ENCODE measurements at places on chromosomes 5 and 9.

DNA sequence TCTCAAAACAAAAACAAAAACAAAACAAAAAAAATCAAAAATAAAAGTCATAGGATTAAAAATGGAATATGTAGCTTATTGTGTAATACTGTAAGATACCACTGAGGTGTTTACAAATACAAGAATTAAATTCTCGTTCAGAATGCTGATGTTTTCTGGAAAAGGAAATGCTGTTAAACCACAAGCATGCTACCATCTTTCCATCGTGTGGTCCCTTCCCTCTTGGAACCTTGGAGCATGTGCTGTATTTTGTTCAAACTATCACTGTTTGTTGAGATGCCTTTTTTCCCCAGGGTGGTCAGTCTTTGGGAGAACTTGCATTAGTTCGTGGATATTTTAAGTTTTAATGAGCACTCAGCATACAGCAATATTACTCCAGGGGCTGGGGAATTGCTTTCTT lies 39.7 kb downstream of the SUB1 start:
- no peak for DNase-seq

DNA sequence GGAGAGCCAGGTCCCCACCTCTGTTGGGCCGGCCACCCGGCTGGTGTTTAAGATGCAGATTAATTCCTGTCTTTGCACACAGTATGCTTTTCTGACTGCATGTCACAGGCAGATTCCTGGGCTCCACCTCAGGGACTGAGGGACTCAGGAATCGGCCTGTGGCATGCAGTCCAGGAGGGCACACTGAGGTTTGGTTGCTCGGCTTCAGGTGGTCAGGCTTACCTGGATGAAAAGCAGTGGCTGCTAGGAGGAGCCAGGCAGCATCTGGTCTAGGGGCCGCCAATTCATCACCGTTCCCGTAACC lies 1.1 kb downstream of the WDR5 start:
- DNase-seq, result no peak

DNA sequence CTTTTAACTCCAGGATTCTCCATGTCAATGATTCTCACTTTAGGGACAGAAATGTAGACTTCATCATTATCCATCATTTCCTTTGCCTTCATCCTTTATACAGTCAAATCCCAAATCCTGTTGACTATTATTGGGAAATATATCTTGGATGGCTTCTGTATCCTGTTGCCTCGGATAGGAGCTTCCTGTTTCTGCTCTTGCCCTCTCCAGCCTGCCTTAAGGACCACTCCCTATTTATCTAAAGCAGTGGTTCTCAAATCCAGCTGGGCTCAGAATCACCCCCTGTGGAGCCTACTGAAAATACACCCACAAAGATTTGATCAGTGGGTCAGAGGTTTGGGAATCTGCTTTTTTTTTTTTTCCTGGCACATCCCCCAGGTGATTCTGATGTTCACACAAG lies 8.5 kb downstream of the AFAP1L1 start:
- DNase-seq, result no peak

DNA sequence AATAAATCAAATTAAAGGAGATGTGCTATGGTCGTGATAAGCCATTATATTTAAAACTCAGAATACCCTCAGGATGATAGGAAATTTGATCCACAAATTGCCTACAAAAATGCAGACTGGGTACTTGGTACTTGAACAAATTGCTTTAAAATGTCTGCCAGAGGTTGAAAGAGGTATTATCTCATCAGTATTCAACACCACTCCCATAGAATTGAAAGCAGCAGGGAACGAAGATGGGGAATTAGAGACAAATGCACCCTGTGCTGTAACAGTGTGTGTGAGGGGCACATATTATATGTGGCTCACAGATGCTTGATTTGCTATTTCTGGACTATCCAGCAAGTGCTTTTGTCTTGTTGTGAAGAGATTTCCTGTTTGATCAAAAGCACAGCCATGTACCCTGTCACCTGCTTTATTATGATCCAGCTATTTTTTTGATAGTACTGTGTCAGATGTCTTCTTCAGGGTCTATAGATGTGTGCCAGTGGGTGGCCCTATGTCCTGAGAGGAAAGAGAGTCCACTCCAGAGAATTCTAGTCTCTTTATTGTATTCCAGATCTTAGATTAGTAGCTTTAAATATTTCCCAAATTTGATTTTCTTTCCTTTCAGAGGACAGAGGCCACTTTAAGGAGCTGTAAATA lies 120.1 kb downstream of the XRCC4 start:
- no peak for DNase-seq

DNA sequence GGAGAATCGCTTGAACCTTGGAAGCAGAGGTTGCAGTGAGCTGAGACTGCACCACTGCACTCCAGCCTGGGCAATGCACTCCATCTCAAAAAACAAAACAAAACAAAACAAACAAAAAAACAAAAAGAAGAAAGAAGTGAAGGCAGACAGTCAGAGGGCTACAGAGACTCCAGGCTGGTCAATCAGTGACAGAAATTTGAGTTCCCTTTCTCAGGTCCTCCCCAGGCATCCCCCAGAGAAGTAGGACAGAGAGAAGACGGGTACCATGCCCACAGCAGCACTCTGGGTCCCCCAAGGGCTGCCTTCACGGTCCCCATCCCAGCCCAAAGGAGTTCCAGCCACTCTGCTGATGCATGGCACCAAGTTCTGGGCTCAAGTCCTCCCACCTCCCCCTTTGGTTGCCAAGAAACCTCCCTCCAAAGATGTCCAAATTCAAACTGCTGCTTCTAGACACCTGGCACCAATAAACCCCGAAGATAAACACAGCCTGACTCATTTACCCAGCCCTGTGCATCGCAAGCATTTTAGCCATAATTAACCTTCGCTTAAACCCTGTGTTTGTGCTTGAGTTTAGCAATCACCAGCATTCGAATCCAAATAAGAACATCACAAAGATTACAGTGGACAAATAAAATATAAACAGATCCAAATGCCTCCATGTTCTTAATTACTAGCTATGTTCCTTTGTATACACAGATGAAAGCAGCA lies 24.0 kb downstream of the SEMA4D start:
- DNase-seq, result no peak

GRCh38 chr5:178557416-178557815 lies 32.8 kb downstream of the COL23A1 start:
- no peak for DNase-seq

DNA sequence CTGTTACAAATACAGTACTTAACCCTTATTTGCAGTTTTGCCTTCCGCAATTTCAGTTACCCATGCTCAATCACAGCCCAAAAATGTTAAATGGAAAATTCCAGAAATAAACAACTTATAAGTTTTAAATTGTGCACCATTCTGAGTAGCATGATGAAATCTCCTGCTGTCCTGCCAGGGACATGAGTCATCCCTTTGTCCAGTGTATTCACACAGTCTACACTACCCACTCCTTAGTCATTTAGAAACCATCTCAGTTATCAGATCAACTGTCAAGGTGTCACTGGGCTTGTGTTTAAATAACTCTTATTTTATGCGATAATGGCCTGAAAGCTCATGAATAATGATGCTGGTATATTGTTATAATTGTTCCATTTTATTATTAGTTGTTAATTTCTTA lies 95.8 kb downstream of the PLCXD3 start:
- DNase-seq, result peak; percentile 66

DNA sequence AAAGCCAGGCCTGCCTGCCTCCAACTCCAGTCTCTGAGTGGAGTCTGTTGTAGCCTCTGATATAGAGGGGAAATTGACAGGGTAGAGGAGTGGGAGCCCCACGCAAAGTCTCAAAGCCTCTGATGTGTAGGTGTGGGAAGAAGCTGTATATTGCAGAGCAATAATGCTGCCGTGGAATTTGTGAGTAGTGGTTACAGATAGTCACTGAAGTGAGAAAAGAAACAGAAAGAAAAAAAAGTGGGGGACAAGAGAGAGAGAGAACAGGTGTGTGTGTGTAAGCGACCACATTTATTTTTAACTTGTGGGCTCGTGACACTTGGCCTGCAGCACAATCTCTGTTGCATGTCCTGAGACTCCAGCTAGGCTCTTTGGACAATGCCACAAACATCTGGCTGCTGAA lies 227.8 kb downstream of the NSG2 start:
- DNase-seq, result no peak

DNA sequence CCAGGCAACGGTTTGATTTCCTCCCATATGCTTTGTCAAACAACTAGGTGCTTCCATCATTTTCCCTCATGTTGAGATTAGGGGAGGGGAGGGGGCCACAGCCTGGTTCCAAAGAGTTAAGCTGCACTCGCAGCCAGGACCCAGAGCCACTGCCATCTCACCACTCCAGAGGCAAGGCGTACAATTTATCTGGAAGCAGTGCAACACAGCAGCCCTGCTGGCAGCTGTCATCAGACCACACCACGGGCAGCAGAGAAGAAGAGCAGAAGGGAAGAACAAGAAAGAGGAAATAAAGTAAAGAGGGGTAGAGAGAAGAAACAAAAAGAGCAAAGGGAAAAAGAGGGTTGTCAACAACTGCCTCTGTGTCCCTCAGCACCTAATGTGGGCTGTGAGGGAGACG lies 38.9 kb downstream of the MED27 start:
- no peak for DNase-seq

DNA sequence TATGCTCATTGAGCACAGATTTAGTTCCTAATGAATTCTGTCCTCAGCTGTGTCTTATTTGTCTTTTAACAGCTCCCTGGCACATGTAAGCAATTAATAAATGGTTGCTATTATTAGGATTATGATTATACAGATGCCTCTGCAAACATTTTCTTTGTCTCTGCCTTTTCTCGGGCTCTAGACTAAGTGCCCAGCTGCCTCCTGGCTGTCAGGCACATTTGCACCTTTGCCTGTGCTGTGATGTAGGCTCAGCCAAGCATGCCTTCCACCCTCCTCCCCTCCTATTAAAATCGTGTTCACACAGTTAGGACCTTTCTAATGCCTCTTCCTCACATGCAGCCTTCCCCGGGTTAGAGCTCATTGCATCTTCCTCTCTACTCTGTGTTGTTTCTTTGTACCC lies 25.7 kb downstream of the NPR3 start:
- DNase-seq, result no peak

DNA sequence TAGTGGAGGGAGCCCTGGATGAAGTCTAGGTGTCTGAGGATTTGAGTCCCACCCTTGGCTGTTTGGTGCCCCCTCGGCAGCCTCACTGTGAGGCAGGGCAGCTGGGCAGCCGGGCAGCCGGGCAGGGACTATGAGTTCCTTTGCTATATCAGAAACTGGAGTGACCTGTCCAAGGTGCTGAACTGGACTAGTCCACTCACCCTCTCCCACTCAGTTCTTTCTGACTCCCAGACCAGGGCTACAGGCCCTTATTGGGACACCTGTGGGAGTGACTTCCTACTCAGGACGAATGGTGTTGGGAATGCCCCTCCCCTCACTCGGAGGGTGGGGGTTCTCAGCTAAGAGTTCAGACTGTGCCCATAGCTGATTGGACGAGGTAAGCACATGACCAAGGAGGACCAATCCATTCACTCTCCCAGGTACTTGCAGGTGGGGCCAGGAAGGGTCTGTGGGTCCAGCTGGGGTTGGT lies 34.1 kb upstream of the RAPGEF1 start:
- DNase-seq, result peak; percentile 49

DNA sequence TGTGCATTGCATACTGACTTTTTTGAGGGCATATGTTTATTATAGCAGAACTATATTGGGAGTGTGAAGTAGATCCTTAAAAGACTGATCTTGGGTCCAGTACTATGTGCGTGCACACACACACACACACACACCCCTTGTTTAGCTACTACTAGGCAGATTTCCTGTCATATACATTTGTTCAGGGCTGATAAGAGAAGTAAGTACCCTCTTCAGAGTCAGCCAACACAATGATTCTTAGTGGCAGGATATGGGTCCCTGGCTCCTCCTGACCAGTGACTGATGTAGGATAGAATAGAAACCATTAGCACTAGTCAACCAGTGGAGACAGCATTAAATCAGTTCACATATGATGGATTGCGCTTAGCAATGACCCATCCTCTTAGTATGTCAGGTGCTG lies 76.2 kb upstream of the MIER3 start:
- no peak for DNase-seq

- no peak for DNase-seq
Measured at GRCh38 chr5:140555747-140556312, 1.4 kb downstream of the SRA1 start.

DNA sequence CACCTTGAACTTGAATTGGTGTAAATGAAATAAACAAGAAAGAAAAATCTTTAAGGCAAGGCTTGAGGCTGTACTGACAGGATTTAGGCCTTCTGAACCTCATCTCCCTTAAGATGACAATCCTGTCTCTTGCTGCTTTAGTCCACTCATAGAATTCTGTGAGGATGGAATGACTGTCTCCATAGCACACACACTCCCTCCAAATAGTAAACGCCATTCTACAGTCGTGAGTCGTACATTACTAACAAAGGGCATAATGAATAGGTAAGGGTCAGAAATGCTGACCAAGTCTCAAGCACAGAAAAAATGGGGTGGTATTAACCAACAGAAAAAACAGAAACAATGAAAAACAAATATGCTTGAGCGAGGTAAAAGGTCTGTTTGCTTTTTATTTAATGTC lies 71.8 kb upstream of the SIMC1 start:
- DNase-seq, result peak; percentile 35

- no peak for DNase-seq
Measured at GRCh38 chr9:137355761-137356365, 53.8 kb upstream of the NRARP start.

DNA sequence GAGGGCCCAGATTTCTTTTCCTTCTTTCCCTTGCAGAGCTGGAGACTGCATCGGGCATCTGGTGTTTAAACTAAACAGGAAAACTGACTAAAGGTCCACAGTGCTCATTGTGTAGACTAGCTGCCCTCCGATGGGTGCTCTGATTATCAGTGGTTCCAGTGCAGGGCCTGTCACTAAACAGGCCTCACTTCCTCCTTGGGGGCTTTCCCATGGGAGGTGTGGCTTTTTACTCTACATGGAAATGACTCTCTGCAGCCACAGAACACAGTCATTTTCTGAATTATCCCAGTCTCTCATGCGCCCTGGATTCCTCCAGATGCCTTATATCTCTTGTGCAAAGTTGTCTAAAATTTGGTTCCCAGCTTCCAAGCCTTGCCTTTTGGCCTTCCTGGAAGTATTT lies 199.2 kb downstream of the TRIO start:
- DNase-seq, result no peak

- DNase-seq, result no peak
Measured at GRCh38 chr9:89444274-89444673, 53.6 kb downstream of the SEMA4D start.

- no peak for DNase-seq
Measured at GRCh38 chr9:86722706-86723075, 224.6 kb downstream of the GAS1 start.

DNA sequence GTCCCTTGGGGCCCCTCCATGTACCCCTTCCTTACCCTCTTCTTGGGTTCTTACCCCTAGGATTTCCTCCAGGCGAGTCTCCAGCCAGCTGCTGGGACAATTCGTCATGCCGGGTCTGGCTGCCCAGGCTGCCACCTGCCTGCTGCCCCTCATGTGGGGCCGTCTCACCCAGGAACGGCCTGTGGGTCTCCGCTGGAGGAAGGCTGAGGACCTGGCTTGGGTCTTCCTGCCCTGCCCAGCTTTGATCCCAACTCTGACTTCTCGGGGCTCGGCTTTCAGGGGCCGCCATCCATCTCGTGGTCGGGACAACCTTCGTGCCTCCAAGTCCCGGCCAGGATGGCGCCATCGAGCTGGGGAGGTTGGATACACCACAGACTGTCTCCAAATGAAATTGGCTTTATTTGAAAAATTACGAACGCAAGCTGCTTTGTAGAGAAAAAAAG lies 38.1 kb downstream of the HMCN2 start:
- no peak for DNase-seq
